ENCODE measurements at places on chromosomes 5 and 9.
A peak's percentile ranks its signal among the peaks of the same experiment; 100 is the strongest.

- no peak for DNase-seq
These were observed 38.7 kb upstream of the GABBR2 start for GRCh38 chr9:98747476-98747875.

DNA sequence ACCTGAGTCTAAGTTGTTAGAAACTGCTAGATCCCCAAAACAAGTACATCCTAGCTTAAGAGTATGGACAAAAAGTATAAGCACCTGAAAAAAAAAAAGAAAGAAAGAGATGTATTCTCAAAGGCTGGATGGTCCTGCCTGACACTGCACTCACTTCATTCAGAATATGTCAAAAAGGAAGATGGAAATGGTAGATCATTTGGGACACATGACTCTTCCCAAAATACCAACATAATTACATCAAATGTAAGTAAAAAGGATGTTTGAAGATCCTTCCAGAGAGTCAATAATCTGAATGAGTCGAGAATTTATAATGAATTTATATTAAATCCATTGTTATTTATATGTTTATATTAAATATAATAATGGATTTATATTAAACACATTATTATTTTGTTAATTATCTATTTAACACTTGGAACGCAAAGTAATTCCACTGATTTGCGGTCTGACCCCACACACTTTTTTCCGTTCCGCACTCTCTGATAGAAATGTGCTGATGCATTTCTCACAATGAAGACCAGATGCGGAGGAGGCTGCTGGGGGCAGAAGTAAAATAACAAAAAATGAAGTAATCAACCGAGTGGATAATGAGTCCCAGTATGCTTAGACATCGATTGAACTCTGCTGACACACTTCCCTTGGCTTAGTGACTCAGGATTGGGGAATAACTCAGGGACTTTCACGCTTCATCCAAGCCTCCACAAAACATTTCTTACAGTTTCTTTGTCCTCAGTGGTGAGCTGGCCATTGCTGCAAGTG, 201.2 kb downstream of the ADAMTS12 start:
- DNase-seq: no peak

DNA sequence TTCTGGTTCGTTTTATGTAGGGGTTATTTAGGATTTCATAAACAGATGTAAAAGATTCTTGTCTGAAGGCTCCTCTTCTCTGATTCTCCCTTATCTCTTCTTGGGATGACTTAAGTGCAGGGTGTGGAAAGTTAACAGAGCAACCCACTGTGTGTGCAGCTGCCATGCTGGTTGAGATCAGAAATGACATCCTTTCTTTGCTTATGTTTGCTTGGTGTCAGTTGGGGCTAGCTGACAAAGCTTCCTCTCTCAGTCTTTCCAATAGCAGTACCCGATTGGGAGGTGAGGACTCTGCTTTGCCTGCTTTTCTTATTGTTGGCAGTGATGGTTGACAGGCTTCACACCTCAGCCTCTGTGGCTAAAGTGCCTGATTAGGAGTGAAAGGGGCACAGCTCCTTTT, 26.5 kb downstream of the OGN start:
- no peak for DNase-seq

DNA sequence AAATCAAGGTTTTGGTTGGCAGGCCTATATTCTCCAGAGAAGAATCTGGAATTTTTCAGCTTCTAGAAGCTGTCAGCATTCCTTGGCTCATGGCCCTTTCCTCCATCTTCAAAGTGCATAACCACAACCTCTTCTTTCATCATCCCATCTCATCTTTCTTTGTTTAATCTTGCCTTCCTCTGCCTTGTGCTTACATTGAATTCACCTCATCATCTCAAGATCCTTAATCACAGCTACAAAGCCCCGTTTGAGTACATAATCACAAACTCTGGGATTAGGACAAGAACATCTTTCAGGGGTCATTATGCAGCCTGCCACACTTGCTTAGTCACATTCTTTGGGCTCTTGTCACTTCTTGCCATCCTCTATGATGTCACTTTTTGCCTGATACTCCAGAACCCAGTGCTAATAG, 130.3 kb downstream of the FOXD1 start:
- DNase-seq: no peak

- no peak for DNase-seq
These were observed 45.4 kb upstream of the FBXW11 start for GRCh38 chr5:172051643-172052339.

GRCh38 chr5:137148159-137148558, 351.0 kb downstream of the SPOCK1 start:
- no peak for DNase-seq

DNA sequence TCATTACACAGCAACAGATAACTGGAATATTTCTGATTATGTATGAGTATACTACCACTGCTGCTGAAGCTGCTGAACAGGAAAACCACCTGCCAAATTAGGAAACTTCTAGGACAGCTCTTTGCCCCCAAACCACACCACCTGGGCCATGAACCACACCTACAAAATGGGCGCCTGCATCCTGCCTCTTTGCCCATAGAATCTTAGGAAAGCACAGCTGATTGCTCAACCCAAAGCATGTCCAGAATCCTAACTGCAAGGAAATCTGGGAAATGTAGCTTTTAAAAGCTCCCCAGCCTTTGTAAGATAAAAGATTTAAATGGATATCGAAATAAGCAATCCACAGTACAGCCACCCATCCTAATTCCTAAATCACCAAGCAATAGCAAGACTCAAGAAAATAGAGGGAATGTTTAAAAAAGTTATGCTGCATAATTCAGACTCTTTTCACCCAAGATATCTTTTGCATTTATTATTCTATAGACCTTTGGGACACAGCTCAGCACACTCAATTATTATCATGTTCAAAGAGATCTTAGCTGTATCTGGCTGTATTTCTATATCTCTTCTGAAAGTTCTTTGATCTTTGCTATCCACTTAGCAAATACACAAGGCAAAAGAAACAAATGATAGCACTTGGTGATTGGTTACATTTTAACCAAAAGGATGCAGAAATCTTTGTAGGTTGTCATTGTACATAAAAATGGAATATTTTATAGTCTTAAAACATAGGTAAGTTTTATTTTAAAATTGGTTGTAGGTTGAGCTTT, 6.8 kb upstream of the C9orf152 start:
- DNase-seq: no peak

- DNase-seq: no peak
These were observed at the start of gene MPDZ for GRCh38 chr9:13279284-13280141. MPDZ (minus strand) TSS chr9:13279692; CDS start chr9:13250315, 29,377 bp downstream.

DNA sequence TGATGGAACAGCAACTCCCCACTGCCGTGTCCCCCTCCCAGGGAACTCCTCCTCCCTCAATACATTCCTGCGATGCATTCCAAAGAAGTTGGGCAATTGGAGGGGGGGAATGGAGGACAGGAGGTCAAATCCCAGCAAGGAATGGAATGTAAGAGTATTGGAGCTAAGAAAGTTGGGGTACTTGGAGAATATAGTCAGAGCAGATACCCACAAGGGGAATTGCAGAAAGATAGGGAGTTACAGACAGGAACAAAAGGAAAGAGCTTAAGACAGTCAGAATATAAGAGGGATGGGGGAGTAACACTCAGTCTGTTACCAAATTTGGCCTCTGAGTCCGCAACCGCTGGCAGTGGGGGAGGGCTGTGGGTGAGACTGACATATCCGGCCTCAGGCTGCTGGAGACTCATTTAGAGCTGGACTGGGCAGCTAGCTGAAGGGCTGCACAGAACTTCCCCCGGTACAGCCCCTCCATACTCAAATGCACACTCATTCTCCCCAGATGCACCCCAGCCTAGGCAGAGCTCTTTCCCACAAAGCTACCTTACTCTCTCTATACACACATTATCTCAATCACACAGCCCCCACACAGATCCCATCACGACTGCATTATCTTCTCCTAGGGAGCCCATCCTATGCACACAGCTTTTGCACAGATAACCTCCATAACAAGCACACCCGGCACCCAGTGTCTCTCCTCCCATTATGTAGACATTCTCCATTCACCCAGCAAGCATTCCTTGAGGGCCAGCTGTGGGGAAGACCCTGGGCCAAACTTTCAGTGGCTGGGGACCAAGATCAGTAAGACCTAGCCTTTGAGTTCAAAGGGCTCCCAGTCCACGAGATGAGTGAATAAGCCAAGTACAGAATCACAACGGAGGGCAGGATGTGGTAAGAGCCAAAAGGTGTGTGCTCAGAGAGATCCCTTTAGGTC, 3.7 kb downstream of the TLN1 start:
- DNase-seq: peak; percentile 89

DNA sequence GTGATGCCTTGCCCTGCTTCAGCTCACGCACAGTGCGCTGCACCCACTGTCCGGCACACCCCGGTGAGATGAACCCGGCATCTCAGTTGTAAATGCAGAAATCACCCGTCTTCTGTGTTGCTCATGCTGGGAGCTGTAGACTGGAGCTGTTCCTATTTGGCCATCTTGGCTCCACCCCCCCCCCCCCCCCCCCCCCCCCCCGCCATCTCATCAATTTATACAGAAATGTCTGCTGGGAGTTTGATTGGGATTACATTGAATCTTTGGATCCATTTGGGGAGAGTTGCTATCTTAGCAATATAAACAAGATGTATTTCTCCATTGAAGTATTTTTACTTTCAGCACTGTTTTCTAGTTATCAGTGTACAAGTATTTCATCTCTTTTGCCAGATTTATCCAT, 55.2 kb downstream of the RIC1 start:
- no peak for DNase-seq

GRCh38 chr9:123807251-123807650, 122.7 kb downstream of the DENND1A start:
- no peak for DNase-seq

- no peak for DNase-seq
These were observed 122.5 kb downstream of the INVS start for GRCh38 chr9:100221538-100221937.

DNA sequence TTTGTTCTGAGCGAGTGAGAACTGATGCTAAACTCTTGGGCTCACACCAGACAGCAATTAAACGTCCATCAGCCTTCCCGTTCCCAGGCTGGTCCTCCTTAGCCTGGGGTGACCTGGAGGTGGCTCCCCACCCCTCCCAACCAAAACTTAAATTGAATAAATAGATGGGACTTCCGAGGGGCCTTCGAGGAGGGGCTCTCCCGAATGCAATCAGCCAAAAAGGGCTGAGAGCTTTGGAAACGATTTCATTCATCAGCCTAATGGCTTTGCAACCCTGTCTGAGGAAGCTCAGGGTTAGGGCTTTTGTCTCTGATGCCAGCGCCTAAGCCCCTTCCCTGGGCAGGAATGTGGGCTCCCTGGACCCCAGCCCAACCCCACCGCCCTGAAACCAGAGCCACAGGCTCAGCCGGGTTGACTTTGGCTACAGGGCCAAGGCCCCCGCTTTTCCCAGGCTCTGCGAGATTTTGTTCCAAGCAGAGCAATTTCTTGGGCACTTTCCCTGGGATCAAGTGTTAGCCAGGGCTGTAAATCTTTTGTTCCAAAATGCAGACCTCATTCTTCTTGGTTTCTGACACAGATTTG, 29.2 kb downstream of the LHX3 start:
- no peak for DNase-seq

DNA sequence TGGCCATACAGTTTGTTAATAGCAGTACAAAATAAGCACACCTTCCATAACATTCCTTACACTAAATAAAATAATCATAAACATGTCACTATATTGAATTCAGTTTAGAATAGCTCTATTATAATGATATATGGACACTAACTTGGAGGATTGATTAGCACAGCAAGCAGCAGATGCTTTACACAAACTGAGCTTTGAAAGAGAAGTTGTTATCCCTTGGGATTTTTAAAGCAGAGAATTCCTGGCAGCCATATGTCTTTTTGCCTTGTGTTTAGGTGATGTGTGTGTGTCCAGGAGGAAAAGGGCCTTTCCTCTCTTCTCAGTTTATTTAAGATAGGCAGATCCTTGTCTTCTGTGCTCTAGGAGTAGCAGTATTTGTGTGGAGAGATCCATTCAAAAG, 232.2 kb upstream of the GRIN3A start:
- no peak for DNase-seq

GRCh38 chr5:158152136-158152535, 293.2 kb upstream of the CLINT1 start:
- no peak for DNase-seq

DNA sequence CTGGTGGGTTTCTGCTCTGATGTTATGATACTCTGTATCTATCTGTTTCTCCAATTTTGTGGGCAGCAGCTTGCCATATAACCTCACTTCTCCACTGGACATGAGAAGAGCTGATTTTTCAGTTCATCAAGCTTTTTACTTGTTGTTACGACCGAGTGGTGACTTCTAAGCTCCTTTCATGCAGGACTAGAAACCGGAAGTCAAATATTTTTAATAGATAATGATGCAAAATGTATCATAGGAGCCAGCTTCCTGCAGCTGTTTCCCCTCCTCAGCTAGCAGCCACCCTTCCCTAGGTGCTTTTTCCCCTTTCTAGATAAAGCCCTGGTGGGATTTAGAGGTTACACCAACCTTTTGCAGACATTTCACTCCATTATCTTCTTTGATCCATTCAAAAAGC, 17.0 kb upstream of the ADAM19 start:
- no peak for DNase-seq

GRCh38 chr5:114391321-114391720, 29.5 kb downstream of the KCNN2 start:
- DNase-seq: no peak

GRCh38 chr9:109918339-109919163, 138.6 kb downstream of the PALM2AKAP2 start:
- DNase-seq: no peak

DNA sequence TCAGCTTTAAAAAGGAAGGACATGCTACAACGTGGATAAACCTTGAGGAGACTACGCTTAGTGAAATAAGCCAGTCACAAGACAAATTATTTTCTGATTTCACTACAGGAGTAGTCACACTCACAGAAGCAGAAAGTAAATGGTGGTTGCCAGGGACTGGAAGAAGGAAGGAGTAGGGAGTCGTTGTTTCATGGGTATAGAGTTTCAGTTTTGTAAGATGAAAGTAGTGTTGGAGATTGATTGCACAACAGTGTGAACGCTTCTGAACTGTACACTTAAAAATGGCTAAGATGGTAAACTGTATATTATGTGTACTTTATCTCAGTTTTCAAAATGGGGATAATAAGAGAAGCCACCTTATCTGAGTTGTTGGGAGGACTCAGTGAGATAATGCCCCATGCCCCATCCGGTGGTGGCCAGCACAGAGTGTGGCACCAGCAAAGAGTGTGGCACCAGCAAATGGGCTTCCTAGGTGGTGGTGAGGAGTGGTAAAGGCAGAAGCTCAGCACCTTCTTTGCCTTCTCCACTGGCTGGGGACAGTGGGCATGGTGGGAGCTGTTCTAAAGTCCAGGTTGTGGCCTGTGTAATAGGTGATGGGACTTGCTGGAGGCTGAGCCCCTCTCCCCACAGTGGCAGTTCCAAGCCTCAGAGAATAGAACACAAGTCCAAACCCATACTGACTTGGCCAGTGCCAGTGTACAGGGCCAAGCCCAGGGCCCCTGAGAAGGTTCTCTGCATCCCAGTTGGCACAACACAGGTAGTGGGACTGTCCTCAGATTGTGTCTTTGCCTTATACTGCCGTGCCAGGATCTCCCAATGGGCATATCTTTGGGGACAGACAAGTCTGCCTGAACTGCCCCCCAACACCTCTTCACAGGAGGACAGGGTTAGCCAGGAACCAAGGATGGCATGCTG, 4.4 kb downstream of the SLC22A4 start:
- DNase-seq: no peak

- no peak for DNase-seq
These were observed 954.0 kb upstream of the CDH6 start for GRCh38 chr5:30239331-30240022.

- no peak for DNase-seq
These were observed 119.5 kb downstream of the TRPM3 start for GRCh38 chr9:71001780-71002386.

- no peak for DNase-seq
These were observed at the start of gene FSTL4 for GRCh38 chr5:133612249-133612860. FSTL4 (minus strand) TSS chr5:133612541.
